ENCODE measurements at places on chromosomes 4 and X.

GRCh38 chr4:145440292-145441007 lies 41.2 kb upstream of the SMAD1 start:
- DNase-seq = no peak

DNA sequence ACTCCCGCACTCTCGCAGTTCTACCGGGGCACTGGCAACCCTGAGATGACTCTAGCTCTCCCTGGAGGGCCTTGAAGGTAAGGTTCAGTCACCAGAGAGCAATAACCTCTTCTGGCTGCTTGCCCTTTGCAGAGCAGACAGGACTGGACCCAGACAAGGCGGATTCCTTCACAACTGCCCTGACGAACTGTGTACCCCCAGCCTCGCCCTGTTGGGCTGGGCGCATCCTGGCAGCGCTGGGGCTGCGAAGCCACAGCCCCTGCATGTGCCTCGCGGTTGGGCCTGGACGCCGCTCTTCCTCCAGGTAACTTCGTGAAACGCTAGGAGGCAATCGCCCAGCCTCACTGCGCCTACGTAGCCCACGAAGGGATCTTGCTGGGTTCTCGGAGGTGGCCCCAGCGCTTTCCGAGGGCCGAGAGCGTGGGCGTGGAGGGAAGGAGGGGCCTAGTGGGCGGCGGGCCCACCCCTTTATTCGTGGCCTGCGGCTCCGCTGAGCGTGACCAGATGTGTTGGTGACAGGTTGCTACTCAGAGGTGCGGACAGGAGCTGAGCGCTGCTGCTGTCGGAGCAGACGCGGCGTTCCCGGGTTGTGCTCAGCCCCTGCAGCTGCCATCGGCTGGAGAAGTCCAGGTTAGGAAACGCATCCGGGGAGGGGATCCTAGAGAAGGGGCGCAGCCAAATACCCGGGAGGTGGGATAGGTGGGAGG lies 1.9 kb upstream of the MAMLD1 start:
- DNase-seq = peak; percentile 18

DNA sequence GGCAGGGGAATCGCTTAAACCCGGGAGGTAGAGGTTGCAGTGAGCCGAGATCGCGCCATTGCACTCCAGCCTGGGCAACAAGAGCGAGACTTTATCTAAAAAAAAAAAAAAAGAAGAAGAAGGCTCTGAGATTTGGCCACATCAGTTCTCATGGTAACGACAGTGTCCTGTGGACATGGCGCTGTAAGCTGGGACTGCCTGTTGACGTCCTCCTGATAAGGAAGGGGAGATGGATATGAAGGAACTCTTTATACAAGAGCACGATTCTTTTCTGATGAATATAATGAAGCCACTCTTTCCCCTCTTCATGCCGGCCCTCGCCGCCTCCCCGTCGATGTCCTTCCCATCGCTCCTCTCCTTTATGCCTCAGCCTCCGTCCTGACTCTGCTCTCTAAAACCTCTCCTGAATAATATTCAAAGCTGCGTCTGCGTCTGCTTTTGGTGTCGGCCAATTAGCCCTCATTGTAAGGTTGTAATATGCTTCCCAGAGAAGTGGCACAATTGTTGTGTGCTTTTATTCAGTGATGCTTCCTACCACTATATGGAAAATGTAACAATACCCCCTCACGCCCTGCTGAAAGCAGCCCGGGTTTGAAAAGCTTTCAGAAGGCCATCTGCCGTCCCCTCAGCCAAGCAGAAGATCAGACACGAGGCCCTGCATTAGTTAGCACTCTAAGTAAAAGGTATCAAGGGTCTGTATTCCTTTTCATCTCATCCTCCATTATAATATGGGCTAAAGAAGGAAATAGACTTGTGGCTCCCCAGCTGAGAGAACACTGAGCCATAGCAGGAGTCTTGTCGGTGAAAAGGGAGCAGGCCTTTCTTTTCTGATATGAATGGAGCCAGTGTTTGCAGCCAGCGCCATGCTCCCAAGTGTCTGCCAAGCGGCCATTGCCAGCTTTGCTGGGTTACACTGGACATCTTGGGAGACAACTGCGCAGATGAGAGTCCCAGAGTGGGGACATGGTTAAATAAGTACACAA lies 22.1 kb upstream of the SCOC start:
- DNase-seq = no peak

DNA sequence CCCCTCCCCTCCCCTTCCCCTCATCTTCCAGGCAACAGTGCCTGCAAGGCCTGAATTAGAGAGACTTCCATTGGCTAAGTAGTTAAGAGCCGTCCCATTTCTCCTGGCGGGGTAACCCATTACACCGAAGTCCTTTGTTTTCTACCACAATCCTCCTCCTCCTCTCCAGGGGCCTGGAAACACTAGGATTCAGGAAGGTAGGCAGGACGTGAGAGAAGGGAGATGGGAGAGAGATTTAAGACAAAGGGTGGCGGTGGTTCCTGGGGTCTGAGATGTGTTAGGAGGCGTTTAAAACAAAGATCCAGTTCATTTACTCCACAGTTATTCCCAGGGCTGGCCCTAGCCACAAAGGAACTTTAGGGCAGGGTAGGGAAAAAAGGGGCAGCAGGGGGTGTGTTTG lies 28.0 kb downstream of the NYX start:
- DNase-seq = no peak

- DNase-seq = no peak
Measured at GRCh38 chr4:169278624-169279023, 7.9 kb upstream of the SH3RF1 start.

GRCh38 chr4:169604903-169605331 lies 7.5 kb downstream of the NEK1 start:
- no peak for DNase-seq

- DNase-seq = no peak
Measured at GRCh38 chrX:40945361-40945713, 139.9 kb upstream of the USP9X start.

DNA sequence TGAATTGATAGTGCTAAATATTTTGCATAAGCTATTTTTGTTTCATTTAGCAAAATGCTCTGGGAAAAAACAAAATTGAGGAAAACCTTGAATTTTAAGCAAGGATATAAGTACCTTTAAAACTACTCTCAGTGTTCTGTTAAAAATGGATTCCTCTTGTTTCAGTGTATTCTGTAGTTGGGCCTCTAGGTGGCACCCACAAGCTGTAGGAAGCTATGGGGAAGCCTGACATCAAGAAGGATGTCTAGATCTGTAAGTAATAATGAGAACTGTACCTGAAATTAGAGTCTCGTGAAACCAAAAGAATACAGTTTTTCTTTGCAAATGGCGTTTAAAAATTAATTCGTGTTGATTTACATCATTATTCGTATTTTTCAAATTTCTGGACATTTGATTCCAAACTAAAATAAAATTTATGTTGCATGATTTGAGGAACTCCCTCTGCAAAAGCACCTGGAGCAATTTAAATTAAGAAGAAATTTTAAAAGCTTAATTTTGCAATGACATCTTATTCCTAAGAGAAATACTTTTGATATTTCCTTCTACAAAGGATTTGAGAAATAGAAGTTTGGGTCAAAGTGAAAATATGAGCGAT lies 51.2 kb downstream of the TMPRSS11E start:
- peak; percentile 65 for DNase-seq

GRCh38 chrX:48071064-48071985 lies at the start of gene ZNF630:
ZNF630 (minus strand) TSS chrX:48071640; CDS start chrX:48066886, 4,754 bp downstream.
- peak; percentile 59 for DNase-seq

- no peak for DNase-seq
Measured at GRCh38 chr4:6840062-6840976, 57.8 kb downstream of the KIAA0232 start.

- peak; percentile 9 for DNase-seq
Measured at GRCh38 chrX:7132335-7133049, 15.0 kb upstream of the STS start.

- DNase-seq = no peak
Measured at GRCh38 chr4:11847167-11847566, 418.5 kb upstream of the HS3ST1 start.

GRCh38 chr4:116180157-116180601 lies 905.2 kb downstream of the TRAM1L1 start:
- DNase-seq = no peak

DNA sequence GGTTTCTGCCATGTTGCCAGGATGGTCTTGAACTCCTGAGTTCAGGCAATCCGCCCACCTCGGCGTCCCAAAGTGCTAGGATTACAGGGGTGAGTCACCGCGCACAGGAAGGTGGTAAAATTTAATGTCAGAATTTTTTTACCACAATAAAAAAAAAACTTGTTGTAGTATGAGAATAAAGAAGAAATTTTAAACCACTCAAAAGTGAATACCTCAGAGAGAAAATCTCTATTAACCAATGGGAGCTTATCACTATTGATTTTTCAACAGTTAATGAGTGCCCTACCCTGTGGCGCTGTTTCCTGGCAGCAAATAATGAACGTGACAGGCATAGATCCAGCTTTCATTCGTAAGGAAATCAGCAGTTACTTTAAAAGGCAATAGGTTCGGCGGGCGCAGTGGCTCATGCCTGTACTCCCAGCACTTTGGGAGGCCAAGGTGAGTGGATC lies 32.7 kb upstream of the SLC25A4 start:
- no peak for DNase-seq

DNA sequence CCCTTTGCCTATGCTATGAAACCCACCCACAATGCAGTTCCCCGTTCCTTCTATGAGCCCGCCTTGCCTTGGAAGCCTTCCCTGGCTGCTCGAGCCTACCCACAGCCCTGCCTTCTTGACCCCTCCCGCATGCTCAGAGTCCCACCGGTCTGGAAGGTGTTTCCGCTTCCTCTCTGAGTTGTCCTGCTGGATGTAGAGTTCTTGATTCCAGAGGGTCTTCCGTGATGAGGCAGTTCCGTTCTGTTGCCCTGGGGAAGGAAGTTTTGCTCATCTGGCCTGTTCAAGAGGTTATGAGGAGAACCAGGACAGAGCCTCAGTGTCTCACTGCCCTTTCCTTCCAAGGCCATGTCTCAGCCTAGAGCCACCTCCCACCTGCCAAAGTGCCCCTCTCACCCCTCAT lies 7.5 kb downstream of the GPKOW start:
- no peak for DNase-seq

DNA sequence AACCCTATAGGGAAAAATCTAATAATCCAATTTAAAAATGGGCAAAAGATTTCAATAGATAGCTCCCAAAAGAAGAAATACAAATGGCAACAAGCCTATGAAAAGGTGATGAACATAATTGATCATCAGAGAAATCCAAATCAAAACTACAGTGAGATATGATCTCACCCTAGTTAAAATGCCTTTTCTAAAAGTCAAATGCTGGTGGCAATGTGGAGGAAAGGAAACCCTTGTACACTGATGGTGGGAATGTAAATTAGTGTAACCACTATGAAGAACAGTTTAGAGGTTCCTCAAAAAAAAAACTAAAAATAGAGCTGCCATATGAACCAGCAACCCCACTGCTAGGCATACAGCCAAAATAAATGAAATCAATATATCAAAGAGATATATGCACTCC lies 44.5 kb downstream of the STPG2 start:
- DNase-seq = no peak

- no peak for DNase-seq
Measured at GRCh38 chrX:2521092-2521926, 20.5 kb upstream of the DHRSX start.

DNA sequence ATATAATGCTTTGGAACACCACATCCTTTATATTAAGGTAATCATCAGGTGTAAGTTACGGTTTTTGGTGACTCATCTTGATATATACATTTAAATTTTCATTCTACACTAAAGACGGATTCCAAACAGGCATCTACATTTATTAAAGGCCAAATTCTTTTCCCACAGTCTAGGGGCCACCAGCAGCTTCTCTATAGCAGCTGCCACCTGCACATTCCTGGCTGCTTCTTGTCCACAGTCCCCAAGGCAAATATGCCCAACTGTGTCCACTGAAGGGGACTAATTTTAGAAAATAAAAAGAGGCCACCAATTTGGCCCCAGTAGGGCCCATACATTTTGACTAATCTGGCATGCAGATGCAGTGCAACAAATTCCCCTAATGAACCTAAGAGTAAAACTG lies 96.6 kb downstream of the EFHC2 start:
- no peak for DNase-seq

DNA sequence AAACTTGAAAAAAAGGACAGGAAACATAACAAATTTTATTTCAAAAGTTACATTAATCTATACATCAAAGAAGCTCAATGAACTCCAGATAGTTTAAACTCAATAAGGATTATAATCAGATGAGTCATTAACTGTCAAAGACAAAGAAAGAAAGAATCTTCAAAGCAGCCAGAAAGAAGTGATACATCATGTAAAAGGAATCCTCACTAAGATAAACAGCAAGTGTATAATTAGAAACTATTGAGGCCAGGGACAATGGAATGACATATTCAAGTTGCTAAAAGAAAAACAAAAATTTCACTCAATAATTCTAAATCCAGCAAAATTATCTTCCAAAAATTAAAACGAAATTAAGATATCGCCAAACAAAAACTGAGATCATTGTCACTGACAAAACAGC lies 161.6 kb upstream of the NWD2 start:
- DNase-seq = no peak

DNA sequence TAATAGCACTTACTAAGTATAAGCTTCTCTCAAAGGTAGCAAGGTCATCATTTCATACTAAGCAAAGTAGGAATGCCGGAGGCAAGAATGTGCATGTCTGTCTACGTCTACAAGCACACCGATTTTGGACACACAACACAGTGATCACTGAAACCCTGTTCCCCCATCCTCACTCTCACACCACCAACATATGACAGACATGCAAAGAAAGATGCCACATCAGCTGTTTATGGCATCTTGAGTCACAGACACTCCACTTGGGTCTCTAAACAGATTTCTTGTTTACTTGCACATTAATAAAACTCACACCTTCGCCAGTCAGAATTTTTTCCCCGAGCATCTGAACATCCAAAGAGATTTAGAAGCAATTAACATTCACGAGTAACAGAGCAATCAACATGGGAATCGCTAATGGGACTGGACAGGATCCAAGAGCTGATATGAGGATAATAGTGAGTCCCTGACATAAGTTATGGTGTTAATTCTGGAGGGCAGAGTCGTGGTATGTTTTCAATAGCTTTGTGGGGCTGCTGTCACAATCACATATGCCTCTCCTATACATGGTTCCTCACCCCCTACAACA lies 324.1 kb downstream of the DHX15 start:
- no peak for DNase-seq

DNA sequence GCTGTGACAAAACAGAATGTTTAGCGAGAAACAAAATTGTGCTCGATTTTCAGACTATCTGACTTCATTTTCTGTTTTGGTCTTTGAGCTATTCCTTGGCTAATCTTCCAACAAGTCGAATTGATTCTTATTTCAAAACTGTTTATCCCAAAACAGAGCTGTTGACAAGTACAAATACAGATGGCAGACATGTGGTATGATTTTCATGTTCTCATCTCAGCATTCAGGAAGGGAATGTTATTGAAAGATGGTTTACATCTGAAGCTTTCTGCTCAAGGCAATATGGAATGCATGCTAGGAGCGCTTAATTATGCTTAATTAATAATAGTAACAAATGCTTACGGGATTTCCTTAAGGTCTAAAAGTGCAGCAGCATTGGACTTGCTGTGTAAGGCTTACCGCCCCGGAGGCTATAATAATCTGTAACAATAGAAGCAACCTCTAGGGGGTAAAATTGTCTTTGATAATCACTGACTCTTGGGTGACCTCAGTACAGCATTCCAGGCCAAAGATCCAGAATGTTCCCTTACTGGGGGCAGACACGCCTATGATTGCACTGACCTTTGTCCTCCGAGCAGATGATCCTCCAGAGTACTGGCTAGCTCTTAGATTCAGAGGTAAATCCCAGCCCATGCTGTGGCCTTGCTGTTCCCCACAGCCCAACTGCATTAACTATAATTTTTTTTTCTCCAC lies 16.4 kb downstream of the LSM6 start:
- DNase-seq = no peak

Measured in stimulated activated CD4-positive, alpha-beta T cell treated with anti-CD3 and anti-CD28 coated beads, Interleukin-4, amount 100 ng/mL, for 24 hours (primary cell).